Eye (tissue), 1 donor: ENCODE measurements at places on chromosomes 4 and X.

DNA sequence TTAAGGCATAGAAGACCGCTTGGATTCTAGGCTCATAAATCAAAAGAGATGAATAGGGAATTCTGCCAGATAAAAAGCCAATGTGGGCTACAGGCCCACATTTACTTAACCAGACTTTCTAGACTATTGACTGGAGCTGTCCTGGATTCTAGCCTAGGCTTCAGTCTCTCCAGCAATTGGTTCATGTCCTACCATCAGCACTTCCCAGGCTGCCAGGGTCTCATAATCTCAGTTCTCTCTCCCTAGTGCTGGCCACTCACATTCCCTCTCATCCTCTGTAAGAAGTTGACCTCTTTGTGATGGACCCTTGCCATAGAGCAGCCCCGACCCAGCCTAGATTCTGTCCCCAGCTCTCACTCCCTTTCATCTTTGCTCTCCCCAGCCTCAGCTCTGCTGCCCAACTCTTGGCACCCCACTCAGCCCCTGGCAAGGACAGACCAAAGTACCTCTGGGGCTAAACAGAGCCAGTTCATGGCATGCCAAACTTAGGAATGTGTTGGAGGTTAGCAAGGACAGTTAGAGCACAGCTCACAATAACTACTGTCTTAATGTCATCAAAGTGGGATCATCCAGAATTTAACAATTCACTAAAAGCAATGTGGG, 396.2 kb downstream of the INPP4B start:
- no peak for DNase-seq

GRCh38 chr4:172794307-172794703, 374.3 kb upstream of the GALNT7 start:
- DNase-seq = no peak

DNA sequence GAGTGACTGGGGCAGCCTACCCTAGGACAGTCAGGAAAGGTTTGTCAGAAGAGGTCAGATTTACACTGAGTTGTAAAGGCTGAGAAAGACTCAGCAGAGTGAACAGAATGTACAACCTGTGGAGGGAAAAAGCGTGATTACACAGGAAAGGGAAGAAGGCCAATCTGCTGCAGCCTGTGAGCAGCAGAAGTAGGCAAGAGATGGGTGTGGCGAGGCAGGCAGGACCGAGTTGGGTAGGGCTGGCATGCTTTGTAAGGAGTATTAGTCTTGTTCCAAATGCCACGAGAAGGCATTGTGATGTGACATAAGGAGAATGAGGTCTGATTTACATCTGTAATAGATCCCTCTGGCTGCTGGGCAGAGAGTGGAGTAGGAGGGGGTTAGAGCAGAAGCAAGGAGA, 12.6 kb downstream of the SGMS2 start:
- no peak for DNase-seq

- DNase-seq = no peak
These were observed 40.0 kb downstream of the RIPPLY1 start for GRCh38 chrX:106862972-106863688.

DNA sequence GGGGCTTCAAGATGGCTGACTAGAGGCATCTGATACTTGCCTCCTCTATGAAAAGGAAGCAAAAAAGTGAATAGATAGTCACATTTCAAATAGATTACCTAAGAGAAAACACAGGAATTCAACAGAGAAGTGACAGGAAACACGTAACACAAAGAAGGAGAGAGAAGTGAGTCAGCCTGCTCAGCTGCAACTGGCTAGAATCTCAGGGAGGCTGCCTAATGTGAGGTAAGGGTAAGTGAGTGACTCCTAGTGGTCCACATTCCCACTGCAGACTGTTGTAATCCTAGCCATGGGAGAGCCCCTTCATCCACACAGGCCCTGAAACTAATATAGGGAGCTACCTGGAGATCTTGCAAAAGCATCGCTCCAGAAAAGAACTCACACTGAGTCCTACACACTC, 179.2 kb downstream of the SLC7A11 start:
- no peak for DNase-seq

GRCh38 chrX:45847961-45848360, 647.3 kb upstream of the DIPK2B start:
- no peak for DNase-seq

- no peak for DNase-seq
These were observed 22.6 kb downstream of the RELL1 start for GRCh38 chr4:37663552-37663951.

- peak; percentile 3 for DNase-seq
These were observed 1143.9 kb downstream of the STIM2 start for GRCh38 chr4:28004520-28004919.

DNA sequence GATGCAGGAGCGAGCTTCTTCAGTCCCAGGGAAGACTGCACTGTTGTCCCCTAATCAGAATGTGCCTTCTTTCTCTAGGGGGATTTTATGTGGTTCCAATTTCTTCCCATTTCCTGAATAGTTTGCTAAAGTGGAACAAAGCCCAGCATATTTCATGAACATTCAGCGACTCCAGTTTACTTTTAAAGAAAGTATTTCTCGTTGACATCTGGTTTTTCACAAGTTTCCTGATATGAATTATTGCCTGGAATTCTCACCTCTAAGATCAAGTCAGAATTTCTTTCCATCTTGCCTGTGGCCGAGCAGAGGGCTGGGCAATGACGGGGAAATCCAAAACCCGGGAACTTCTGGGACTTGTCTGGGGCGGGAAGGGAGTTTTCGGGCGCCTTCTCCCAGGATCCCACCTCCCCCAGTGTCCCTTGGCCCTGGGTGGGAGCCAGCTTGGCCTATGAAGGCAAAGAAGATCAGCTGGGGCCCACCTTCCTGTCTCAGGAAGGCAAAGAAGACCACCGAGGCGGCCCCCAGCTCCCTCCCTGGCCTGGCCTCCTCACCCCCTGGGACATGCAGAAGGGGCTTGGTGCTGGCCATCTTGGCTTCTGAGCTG, 15.4 kb downstream of the SORCS2 start:
- peak; percentile 54 for DNase-seq

GRCh38 chr4:38092701-38093100, 132.5 kb downstream of the PTTG2 start:
- DNase-seq = no peak

GRCh38 chrX:1475881-1476280, 23.2 kb upstream of the ASMTL start:
- DNase-seq = no peak
